ENCODE measurements at places on chromosomes 5 and 9.
A peak's percentile ranks its signal among the peaks of the same experiment; 100 is the strongest.

GRCh38 chr9:22683700-22684075, 237.1 kb downstream of the DMRTA1 start:
- peak; percentile 37 for DNase-seq

DNA sequence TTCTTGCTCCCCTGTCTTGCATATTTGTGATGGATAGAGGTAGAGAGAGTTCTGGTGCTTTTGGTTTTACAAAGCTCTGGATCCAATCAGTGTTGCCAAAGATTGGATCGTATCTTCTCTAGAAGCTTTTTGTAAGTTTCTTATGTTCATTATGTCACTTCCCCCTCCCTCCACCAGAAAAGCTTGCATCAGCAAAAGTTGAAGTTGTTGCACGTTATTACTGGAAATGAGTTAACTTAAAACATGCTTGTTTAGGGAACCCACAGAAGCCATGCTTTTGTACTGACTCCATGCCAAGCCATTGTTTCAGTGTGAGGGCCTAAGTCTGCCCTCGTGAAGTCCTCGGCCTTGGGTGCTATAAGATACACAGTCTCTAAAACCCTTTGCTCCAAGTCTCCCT, 186.5 kb downstream of the ERCC6L2 start:
- DNase-seq, result peak; percentile 3

DNA sequence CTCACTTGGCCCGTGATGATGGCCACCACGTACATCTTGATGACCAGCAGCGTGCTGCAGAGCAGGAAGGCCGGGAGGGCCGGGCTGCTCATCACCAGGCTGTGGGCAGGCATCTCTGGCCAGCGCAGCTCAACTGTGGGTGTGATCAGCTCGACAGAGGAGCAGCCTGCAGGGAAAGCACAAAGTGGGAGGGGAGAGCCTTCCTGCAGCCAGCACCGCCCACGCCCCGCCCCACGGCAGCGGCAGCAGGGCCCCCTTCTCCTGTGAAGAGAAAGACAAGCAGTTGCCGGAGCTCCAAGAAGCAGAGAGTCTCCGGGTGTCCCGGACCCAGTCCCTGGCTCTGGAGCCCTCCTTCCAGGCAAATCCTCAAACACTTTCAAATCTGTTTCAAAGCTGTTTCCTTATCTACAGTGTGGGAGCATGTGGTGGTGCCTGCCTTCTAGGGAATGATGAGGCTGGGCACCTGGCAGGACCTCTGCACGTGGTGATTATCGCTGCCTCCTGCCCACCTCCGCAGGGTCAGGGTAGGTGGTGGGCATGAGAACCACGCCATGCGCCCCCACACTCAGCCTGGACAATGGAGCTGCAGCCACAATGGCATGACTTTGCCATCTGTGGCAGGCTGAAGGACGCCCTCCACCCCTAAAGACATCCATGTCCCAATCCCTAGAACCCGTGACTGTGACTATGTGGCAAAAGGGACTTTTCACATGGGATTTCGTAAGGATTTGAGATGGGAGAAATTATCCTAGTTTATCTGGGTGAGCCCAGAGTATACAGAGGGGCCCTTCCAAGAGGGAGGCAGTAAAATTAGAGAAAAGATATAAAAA, at the start of gene PTGES:
Gene PTGES (minus strand): TSS at position 143 of the 830 bp plus-strand sequence. CDS start 30 bp downstream, at position 113.
- DNase-seq, result peak; percentile 89

- no peak for DNase-seq
These were observed 73.8 kb upstream of the XPA start for GRCh38 chr9:97770808-97771372.

DNA sequence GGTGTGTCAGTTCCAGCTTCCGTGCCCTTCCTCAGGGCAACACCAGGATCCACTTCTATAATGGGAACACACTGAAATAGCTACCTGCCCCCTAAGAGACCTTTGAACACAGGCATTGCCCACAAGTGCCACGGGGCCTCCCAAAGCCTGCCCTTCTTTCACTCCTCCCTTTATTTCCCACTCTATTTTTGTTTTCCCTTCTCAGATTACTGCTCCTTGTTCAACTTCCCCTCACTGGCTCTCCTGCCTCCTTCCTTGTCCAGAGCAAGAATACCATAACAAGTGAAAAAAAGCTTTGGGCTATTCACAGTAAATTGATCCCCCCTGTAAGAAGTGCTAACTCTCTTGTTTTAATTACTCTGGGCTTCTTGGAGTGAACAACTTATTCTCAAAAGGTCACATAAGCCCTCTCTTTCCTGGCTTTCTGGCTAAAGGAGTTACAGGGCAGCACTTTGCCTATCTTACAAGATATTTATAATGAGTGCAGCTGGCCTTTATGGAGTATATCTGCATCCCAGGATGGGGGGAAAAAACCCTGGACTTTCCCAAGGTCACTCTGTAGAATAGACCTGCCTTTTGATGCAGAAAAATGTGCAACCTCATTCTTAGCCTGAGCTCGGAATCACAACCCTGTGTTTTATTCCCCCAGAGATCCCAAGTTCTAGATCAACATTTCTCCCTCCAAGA, 11.3 kb downstream of the CTXN3 start:
- DNase-seq, result no peak

- DNase-seq, result no peak
These were observed 712.1 kb downstream of the CDH9 start for GRCh38 chr5:26326153-26326759.

- no peak for DNase-seq
These were observed 41.3 kb upstream of the HSPA9 start for GRCh38 chr5:138616508-138616907.

GRCh38 chr5:52710310-52710971, 77.3 kb upstream of the ITGA1 start:
- no peak for DNase-seq

DNA sequence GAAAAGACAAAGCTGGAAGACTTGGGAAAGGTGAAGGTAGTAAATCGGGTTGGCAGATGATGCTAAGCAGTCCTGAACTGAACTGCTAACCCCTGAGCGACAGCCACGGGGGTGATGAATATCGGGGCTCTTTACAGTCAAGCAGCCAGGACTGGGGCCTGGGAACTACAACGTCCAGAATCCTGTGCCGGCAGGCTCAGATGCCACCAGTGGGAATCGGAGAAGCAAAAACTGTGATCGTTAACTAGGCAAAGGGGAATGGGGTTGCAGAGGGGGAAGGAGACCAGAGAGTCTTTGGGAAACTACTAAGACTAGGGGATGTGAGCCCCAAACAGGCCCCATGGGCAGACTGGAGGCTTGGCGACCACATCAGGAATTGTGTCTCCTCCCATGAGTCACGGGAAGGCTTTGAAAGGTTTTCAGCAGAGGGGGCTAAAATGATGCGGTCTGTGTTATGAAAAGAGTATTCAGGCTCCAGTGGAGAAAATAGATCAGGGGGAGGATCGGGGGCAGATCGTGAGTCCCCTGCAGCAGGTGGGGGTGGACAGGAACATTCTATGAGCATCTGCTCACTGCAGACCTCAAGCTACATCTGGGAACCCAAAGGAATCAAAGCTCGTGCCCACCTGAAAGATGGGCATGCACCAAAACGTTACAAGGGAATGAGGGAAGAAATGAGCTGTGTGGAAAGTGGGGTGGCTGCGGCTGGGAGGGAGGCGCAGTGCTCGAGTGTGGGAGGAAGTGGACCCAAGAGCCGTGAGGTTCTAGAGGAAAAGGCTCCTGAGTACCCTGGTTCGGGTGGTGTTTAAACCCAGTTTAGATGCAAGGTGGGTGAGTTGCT, 53.8 kb downstream of the HRH2 start:
- no peak for DNase-seq

DNA sequence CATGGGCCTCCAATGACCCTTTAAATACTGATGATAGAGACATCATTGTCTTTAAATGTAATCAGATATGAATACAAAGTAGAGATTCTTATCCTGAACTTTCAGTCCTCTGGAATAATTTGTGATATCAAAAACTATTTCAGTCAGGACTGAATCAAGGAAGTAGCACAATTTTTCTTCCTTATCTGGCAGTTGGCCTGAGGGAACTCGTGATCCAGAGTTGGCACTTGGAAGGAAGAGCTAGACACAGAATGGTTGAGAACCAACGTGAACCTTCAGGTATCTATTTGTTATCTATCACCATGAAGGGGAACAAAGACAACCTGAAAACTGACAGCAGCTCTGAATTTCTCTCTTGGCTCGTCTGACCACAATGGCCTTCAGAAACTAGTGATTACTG, 269.3 kb downstream of the PRDM9 start:
- DNase-seq, result no peak

GRCh38 chr5:169772688-169773087, 135.6 kb downstream of the DOCK2 start:
- DNase-seq, result no peak
